ENCODE measurements at places on chromosomes 3 and 15.

DNA sequence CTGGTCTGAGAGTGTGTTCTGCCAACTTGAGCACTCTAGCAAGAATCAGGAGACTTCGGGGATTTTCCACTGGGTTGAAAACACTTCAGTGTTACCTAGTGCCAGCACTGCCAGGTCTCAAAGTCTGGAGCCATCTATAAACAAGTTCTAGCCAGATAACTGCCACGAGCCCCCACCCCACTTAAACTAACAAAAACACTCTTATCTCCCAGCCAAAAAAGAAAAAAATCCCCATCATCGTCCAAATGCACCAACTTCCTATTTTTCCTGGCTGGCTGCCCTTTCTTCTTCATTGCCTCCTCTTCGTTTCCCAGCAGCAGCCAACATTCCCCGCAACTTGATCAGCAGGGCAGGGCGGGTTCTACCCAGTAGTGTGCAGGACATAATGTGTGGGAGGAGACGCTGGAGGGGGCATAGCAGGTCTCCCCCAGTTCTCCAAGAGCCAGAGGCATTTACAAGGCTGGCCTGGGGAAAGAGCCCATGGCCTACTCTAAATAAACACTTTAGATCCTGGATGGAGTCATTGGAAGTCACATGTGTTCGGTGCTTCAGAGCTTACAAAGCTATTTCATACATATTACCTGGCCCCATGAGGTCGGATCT lies 29.5 kb downstream of the C2CD4B start:
- DNase-seq: no peak

DNA sequence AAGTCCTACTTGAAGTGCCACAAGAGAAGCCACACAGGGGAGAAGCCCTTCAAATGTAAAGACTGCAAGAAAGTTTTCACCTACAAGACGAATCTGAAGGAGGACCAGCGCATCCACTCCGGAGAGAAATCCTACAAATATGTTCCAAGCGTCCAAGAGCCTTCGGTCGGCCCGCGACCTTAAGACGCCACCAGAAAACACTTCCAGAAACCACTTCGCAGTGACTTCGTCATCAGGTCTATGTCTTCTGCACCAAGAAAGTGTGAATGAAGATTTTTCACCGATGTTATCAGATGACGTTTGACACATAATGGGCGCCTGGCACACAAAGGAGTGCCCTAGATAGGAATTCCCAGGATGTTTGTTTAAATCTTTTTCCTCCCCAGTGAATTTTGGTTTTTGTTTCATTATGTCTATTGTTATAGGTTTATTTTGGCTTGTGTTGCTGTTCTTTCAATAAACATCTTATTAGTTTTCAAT lies 24.1 kb upstream of the ARPIN start:
- no peak for DNase-seq

DNA sequence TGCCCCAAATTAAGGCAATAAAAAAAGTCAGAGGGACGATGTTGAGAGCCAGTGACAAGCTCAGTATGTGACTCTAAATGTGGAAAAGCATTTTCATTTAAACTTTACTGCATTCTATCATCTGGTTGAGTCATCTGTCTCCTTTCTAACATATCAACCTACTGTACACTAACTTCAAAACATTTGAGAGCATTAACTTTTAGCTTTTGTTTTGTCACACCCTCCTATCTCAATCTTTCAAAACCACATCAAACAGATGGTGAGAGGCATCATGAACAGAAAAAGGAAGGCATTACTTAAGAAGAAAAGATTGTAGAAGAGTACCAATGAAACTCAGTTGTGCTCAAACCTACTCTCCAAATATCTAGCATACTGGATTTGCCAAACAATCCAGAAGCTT lies 4.8 kb downstream of the LRRC58 start:
- DNase-seq: no peak

- DNase-seq: no peak
Observed at GRCh38 chr3:126083511-126083912, 412 bp downstream of the SLC41A3 start.

GRCh38 chr15:31266712-31267111 lies 59.9 kb upstream of the KLF13 start:
- DNase-seq: no peak

GRCh38 chr15:85475317-85475701 lies 94.9 kb downstream of the AKAP13 start:
- DNase-seq: no peak

DNA sequence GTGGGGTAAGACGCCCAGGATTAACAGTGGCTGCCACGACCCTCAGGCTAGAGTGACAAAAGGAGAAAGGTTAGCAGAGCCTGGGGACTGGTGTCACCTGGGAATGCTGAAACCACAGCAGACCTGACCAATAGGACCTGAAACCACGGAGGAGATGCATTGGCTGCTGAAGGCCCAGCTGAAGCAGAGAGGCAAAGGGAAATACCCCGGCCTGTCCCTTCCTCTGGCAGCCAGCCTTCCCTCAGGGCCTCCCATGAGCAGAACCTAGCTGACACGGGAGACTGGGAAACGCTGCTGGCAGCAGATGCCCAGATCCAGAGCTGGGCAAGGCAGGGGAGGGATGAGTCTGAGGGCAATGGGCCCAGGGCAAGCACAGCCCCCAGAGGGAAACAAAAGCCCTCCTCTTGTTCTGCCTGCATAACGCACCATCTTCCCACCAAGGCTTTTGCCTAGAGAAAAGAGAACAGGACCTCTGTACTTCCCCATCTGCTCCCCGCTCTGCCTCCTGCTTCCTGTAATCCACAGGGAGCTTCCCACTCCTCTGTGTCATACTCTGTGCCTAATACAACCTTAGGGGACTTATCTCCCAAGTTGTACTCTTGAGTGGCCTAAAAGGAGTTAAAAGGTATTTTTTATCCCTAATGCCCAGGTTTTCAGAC lies 216.2 kb downstream of the ABHD5 start:
- DNase-seq: no peak

- no peak for DNase-seq
Observed at GRCh38 chr3:155981669-155982068, 111.2 kb downstream of the GMPS start.

DNA sequence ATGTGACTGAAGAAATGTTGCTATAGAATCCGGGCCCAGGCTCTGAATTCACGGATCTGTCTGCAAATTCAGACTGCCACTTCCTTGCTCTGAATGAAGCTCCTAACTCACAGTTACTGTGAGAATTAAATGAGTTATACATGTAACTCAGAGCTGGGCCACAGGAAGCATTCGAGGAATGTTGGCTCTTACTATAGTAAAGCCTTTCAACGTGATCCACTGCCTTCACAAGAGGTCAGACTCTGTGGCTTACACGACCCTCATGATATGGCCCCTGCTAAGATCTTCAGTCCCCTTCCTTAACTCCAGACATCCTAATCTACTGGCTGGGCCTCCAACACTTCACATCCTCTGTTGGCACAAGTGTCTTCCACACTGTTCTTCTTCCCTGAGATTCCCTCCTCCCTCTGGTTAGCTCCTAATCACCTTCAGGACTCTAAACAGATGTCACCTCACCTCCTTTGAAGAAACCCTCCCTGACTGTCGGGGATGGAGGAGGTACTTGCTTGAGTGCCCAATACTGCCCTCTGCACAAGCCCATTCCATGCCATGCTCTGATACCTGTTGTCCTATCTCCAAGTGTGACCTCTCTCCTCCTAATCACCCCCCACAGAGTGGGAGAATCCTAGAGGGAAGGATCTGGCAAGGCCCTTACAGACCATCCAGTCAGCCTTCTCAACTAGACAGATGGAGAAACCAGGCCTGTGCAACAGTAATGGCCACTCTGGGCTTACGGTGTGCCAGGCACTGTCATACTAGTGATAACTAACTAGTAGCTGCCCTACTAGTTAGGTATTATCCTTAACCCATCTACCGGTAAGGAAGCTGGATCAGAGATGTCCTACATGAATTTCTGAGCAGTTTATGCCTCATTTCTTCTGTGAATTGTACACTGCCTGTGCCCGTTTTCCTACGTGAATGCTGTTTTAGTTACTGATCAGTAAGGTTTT lies 1.3 kb downstream of the ACTR8 start:
- no peak for DNase-seq

DNA sequence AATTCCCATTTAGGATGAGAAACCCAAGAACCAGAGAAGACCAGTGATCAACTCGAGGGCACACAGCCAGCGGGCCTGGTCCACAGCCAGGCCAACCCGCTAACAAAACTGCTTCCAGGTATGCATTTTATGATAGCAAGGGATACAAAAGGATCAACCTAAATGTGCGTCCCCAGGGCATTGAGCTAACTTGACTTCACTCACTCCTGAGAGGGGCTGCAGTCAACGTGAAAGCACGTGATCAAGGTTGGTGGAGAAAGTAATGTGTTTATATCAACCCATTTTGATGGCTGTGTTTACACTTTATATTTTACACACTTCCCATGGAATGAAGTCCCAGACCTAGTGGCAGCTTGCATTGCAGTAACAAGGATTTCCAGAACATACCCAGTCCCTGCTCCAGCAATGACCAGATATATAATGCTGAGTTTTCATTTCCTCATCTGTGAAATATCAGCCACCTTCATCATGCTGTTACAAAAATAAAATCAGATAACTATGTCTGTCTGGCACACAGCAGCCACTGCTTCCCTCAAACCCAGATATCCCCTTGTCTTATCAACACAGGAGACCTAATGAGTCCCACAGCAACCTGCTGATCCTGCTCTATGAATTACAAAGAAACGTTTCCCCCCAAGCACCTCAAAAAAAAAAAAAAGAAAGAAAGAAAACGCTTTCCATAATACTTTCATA lies 2.0 kb downstream of the KLHL6 start:
- no peak for DNase-seq

- DNase-seq: no peak
Observed at GRCh38 chr3:63662500-63662899, 10.0 kb downstream of the SNTN start.

- no peak for DNase-seq
Observed at GRCh38 chr3:50661321-50661837, 13.3 kb upstream of the DOCK3 start.

DNA sequence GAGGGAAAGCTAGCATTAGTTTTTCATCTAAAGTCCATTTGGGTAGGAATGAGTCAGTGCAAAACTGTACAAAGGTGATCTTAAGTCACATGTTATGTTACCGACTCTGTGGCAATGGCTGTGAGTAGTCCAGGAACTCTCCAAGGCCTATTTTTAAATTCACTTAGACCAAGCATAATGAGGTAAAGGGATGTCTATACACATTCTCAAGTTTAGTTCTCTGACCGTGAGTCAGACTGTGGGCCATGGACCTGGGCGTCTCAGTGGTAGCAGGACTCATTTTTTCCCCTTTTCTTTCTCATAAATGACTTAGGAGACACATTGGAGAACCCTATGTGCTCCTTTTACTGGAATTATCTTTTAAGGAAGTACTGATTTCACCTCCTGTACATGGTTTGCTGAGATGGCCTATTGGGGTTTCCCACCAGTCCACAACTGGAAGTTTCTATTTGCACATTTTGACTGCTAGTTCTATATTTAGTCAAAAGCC lies 488.7 kb upstream of the TPRG1 start:
- no peak for DNase-seq

- no peak for DNase-seq
Observed at GRCh38 chr15:95470997-95471689, 859.4 kb upstream of the NR2F2 start.

DNA sequence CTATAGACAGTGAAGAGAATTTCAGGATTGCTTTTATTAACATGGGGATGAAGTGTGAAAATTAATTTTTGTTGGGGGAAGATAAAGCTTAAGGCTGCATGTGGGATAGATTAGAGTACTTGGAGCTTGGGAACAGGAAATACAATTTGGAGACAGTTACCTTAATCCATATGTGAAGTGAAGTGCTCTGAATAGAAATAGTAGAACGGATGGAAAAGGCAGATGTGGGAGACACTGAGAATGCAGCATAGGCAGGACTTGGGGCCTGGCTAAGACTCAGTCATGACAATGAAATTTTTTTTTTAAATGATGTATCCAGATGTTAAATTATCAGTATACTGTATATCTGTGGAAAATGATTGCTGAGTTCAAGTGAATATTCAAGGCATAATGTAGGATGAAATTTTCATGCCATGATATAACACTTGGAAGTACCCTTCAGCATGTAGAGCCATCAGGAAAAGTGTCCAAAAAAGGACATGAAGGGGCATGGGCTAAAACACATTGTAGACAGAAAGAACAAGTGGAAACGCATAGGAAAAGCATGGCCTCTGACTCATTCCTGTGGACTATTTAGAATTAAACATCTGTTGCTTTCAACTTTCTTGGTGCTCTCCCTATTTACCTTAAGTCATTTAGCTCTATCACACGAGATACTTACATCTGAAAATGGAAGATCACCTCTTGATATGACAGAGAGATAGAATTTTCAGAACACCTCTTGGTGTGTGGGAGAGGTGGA lies 134.8 kb downstream of the RBMS3 start:
- no peak for DNase-seq

DNA sequence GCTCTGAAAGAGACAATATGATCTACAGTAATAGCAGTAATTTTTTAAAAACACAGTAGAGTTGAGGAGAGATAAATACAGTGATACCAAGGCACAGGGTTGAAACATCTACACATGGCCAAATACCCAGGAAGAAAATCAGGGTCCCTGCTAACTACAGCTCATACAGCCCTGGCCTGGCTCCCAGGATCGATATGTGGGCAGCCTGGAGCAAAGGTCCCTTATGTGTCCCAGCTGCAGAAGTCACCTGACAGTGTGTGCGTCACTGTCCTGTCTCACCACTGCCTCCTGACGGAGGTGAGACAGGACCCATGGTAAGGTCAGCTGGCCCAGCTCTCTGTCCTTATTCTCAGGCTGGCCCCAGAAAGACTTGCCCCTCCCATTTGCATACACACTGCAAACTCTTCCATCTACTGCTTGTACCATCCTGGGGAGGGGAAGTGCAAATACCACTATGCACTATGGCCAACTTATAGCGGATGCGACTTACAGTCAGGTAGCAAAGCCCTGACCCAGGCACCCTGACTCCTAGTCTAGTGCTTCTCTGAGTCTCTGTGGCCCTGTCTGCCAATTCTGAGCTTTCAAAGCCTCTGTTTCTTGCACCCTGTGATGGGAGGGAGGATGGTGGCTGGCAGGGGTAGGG lies 22.0 kb upstream of the BCL2L10 start:
- no peak for DNase-seq

DNA sequence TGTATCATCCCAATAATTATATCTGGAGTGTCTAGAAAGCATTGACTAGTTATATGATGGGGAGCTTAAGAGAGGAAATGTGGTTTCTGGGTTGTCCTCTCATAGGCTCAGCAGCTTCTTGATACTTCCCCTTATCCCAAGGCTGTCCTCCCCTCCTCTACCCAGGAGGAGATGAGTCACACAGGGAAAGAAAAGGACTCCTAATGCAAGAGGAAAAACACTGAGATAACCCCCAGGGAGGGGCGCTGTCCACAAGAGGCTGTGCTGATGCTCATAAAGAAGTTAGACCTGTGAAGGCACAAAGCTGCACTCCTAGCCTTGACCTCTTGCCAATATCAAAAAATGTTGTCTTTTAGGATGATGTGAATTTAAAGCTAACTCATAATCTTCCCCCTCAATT lies 28.8 kb upstream of the GYG1 start:
- no peak for DNase-seq

GRCh38 chr15:36844534-36844998 lies 255.8 kb downstream of the MEIS2 start:
- DNase-seq: no peak
